Upper lobe of left lung (tissue), 6 donors: ENCODE measurements at places on chromosomes 6 and 20.

DNA sequence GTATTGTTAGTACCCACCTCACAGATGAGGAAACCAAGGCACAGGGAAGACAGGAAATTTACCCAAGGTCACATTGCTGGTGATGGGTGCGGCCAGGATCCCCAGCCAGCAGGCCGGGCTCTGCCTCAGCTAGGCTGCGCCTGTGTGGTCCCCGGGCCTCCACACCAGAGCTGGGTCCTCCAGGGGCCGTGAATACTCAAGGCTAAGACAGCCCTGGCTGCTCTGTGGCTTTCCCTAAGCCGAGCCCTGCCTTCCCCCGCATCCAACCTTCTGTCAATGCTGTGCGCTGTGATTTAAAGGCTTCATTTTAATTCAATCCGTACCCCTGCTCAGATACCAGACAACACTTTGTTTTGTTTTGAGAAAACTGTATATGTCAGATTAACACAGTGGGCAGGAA is 246.7 kb downstream of the TTLL2 start:
- DNase-seq = no peak

DNA sequence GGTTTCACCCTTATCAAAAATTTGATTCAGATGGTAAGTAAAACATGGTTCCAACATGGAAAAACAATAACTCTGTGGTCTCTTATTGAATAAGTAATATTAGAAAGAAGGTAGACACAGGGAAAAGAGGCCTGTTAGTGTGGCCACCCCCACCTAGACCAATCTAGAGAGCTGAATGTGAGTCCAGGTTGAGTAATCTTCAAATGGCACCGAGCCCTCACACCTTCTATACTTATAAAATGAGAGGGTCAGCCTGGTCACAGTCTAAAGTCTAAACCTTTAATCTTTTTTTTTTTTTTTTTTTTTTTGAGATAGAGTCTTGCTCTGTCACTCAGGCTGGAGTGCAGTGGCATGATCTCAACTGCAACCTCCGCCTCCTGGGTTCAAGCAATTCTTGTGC is 6.9 kb downstream of the FAM184A start:
- no peak for DNase-seq

GRCh38 chr20:44247586-44248409 is 690 bp downstream of the GDAP1L1 start:
- DNase-seq = peak; percentile 52

DNA sequence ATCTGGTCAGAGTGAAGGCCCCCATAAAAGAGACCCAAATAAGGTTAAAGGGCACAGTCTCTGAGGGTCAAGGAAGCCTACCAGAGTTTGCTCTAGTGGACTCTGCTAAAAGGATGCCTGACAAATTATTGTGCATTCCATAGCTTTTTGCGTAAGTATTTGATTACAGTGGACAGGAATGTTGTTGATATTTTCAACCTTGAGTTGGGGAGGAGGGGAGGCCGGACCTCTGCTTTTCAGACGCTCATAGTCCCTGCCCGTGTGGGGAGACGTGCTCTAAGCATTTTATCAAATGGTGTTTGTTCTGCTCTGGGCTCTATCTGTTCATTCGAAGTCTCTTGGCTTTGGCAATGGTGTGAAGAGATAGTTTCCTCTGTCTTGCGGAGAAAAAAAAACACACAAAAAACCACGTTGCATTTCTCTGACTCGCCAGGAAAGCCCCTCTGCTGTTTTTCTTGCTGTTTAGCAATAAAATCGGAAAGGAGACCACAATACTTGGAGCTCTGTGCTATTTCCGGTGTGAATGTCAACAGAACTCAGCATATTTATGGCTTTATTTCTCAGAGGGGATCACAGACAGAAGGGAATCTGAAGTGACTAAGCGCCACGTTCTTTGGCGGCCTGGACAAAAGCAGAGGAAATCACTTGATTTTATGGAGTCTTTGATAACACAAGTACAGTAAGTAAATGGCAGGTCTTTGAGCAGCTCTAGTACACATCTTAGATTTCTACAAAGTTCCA is 159.8 kb downstream of the ZFP64 start:
- no peak for DNase-seq

- DNase-seq = no peak
Observed at GRCh38 chr6:32815115-32815514, 1.7 kb downstream of the HLA-DOB start.
